ENCODE measurements at places on chromosomes 4 and X. TPM values are rescaled to one million over a fixed set of nuclear protein-coding genes. Genes with fewer than 3 reads are reported as not detected.

Gene POLN
- total RNA-seq, result 2.7 TPM

Gene RAI2
- 2.2 TPM for total RNA-seq

Gene CCDC149
- total RNA-seq, result 13.3 TPM

Gene GAGE12J
- total RNA-seq, result not detected

Gene RAB41
- not detected for total RNA-seq

Gene ADAM29
- total RNA-seq, result not detected

Gene DYNLT3
- total RNA-seq, result 34.0 TPM

Gene MAGEA2B
- not detected for total RNA-seq

Gene ART3
- not detected for total RNA-seq

Gene SYN1
- total RNA-seq, result 0.05 TPM

Gene MSX1
- total RNA-seq, result 9.0 TPM

Gene MFAP3L
- 29.8 TPM for total RNA-seq

Gene C1QTNF7
- total RNA-seq, result not detected

Gene PLK4
- 25.7 TPM for total RNA-seq

Gene ATP2B3
- total RNA-seq, result under 0.01 TPM

Gene GIMD1
- not detected for total RNA-seq

Gene F11
- total RNA-seq, result not detected

Gene SLC10A7
- total RNA-seq, result 14.7 TPM

Gene PGAM4
- total RNA-seq, result 0.28 TPM
